Fibroblast of the aortic adventitia (primary cell): ENCODE measurements at places on chromosomes 5 and 9.
A peak's percentile ranks its signal among the peaks of the same experiment; 100 is the strongest.

- no peak for DNase-seq
Measured at GRCh38 chr5:116388564-116389258, 185.9 kb downstream of the SEMA6A start.

DNA sequence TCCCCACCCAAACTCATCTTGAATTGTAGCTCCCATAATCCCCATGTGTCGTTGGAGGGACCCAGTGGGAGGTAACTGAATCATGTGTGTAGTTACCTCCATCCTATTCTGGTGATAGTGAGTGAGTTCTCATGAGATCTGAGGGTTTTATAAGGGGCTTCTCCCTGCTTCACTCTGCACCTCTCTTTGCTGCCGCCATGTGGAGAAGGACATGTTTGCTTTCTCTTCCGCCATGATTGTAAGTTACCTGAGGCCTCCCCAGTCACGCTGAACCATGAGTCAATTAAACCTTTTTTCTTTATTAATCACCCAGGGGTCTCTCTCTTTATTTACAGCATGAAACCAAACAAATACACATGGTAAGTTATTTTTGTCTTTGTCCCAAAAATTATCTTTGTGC is 726.1 kb downstream of the CDH18 start:
- no peak for DNase-seq

DNA sequence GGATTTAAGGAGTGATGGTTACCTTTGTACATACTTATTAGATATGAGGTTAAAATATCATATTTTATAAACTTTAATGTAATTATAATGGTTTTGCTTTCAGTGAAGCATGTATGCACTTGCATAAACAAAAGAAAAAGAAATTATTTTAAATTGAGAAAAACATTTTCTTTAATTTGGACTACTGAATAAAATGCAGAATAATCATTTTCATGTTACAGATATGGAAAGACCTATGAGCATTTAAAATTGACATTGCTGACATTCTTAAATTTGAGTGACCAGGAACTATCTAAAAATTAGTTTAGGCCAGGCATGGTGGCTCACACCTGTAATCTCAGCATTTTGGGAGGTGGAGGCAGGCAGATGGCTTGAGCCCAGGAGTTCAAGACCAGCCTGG is 49.2 kb downstream of the LIX1 start:
- no peak for DNase-seq

DNA sequence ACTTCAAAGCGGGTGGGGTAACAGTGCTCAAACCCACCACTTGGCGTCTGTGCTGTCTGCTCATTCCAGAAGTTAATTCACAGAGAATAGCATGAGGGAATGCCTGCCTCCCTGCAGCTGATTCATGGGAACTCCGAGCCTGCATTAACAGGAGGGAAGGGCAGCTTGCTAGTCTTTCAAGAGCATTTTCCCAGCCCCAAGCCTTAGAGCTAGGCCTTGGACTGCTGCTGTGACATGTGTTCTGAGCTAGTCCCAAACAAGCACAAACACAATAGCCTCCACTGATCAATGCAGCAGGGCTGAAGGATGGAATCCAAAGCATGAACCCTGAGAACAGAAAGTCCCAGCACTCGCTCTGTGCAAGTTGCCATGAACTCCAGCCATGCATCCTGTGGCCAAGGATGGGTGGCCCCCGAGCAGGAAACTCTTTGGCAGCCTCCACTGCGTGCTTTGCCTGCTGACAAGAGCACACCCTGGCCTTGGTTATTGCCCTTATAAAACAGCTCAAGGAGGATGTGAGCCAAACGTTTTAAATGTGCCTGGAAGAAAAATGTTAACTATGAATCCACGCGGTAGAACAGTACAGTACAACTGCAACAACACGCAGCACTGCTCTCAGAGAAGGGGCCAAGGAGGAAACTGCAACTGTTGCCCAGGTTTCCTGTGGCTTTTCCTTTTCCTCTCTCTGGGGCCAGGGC is 653.1 kb upstream of the KLF4 start:
- DNase-seq = peak; percentile 98

- no peak for DNase-seq
Measured at GRCh38 chr5:69285448-69286116, 47.0 kb downstream of the CCDC125 start.

DNA sequence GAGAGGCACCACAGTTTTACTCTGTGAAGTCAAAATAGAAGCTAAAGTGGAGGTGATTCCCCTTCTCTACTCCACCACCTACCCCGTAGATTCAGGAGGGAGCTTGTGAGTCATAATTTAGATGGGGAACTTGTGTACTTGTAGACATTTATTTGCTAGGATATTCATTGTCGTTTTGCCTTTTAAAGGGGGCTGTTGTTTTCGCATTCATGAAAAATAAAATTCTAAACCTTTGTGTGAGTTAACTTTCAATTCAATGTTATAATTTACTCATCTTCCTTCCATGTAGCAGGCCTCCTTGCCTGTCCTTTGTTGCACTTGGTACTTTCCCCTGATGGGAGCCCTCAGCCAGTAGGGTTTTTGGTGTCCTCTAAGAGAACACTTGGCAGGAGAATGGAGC is 22.0 kb downstream of the SECISBP2 start:
- DNase-seq = no peak

DNA sequence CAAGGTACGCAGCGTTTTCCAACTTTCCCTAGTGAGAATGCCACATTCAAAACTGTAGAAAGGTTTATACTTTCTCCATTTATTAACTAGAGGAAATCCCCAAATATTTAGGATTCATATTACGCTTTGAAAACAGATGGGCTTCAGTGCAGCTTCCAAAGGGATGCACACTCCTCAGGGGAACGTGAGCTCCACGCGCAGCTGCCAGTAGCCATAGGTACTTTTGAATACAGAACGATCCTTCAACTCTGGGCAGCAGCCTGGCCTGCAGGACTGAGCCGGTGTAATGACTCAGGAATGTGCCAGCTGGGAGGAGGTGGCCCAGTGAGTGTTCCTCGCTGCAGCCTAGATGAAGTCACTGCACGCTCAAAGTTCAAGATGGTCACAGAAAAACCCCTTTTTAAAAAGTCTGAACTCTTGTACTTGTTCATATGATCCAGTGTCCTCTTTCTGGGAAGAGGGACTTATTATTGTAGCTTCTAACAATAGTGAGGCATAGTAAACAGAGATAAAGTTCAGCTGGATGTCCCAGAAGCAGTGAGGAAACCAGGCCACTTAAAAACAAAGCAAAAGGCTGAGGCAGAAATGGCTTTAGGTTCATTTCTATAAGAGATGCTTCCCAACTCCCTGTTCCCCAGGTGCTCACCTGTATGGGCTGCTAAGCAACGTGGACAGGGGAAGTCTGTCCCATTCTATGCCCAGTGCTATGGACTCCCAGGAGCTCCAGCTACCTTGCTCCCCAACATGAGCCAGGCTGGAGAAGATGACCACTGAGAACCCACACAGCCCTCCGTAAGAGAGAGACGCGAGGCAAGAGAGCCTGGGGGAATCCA is 130.0 kb downstream of the LHFPL2 start:
- DNase-seq = peak; percentile 75

DNA sequence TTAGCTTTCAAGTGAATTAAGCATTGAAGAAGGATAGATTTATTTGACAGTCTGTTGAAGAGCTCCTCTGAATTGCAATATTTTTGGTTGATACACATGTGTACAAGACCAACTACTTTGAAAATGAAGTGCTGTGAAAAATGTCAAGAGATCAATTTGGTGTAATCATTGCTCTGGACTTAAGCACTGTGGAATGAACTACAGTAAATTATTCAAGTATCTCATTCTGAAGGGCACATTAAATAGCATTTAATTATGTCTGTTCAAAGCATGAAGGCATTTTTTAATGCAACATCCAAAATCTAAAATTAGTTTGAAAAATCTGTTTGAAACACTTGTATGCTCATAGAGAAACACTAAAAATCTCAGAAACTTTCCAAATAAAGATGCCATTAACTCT is 107.5 kb downstream of the CDH18 start:
- DNase-seq = no peak

- peak; percentile 39 for DNase-seq
Measured at GRCh38 chr5:158876263-158876942, 223.3 kb downstream of the EBF1 start.

DNA sequence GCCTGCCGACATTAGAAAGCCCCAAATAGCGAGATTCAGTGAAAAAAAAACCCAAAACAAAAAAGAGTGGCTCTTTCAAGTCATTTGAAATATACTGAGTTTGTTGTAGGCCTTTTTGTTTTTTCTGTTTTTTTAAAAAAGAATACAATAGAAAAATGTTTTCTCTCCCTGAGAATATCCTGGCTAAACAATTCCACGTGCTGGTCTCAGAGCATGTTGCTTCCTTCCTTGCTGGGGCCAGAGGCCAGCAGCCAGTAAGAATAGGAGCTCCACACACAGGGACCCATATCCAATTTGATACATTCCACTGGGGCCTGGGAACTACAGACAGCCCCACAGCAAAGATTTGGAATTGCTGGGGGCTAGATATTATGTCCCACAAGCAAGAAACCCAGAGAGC is 191.4 kb downstream of the HSPA4 start:
- no peak for DNase-seq

DNA sequence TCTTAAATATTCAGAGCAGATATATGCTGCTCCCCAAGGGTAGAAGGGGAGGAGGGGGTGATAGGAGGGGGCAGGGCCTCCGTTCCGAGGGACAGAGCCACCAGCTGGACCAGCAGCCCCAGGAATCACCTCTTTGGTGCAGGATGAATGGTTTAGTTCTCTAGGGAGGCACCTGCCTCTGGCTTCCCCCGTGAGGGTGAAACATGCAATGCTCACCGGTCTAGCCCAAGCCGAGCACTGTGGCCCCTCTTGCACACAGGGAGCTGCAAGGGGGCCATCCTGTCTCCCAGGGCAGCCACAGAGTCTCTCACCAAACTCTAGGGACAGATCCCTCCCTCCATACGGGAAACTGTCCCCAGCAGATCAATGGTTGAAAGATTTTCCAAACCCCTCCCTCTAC is 163.7 kb downstream of the DAB2IP start:
- DNase-seq = no peak

GRCh38 chr5:92567831-92568450 is 1013.1 kb downstream of the NR2F1-AS1 start:
- DNase-seq = no peak

- DNase-seq = peak; percentile 45
Measured at GRCh38 chr5:123035918-123036390, 571 bp downstream of the PPIC start.

GRCh38 chr5:59943452-59944113 is 50.1 kb upstream of the PDE4D start:
- no peak for DNase-seq

DNA sequence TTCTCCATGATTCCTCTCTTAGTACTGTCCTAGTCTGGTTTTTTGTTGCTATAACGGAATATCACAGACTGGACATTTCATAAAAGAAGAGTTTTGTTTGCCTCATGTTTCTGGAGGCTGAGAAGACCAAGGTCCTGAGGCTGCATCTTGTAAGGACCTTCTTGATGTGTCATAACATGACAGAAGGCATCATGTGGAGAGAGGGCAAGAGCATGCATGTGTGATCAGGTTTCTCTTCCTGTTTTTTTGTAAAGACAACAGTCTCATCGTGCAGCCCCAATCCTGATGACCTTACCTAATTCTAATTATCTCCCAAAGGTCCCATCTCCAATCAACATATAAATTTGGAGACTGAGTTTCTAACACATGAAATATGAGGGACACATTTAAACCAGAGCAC is 108.4 kb downstream of the MSX2 start:
- no peak for DNase-seq

GRCh38 chr9:104961701-104962359 is 33.9 kb upstream of the ABCA1 start:
- no peak for DNase-seq

DNA sequence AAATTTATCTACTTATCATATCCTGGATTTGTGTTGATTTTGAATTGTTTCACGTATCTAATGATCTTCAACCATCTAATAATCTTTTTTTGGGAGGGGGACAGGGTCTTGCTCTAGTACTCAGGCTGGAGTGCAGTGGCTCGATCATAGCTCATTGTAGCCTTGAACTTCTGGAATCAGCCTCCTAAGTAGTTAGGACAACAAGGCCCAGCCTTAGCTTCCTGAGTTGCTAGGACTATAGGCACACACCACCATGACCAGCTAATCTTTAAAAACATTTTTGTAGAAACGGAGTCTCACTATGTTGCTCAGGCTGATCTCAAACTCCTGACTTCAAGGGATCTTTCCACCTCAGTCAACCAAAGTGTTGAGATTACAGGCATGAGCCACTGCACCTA is 34.6 kb downstream of the MRPS27 start:
- no peak for DNase-seq

GRCh38 chr5:367358-368130 is 46.0 kb downstream of the AHRR start:
- DNase-seq = no peak

DNA sequence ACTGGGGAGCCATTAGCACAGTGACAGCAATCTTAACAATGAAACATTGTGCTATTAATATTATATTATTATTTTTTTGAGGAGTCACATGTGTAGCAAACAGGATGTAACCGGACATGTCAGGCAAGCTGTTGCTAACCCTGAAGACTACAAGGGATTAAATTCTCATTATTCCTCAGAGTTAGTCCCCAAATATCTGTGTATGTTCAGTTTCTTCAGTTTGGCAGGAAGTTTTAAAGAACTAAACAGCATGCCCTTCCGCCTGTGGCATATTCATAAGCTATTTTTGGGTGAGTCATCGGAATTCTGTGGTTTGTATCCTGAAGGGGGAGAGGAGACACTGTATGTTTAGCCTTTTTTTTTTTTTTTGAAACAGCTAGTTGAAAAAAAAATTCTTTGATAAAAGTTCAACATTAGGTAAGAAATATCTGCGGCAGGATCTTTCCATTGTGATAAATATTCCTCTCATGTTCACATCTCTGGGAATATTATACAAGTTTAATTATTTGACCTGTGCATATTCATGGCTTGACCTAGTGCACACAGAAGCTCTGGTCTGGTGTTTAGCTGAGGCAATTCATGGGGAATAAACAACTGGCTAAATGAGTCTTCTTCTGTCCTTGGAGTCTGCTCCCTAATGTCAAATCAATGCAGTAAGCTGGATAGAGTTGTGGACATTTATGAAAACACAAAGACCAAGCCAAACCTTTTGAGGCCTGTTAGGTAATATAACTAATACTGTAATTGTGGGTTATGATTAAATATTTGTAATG is 202.7 kb upstream of the CDKN2B start:
- DNase-seq = peak; percentile 94

GRCh38 chr5:178832618-178833201 is 27.0 kb upstream of the ZNF354B start:
- no peak for DNase-seq

DNA sequence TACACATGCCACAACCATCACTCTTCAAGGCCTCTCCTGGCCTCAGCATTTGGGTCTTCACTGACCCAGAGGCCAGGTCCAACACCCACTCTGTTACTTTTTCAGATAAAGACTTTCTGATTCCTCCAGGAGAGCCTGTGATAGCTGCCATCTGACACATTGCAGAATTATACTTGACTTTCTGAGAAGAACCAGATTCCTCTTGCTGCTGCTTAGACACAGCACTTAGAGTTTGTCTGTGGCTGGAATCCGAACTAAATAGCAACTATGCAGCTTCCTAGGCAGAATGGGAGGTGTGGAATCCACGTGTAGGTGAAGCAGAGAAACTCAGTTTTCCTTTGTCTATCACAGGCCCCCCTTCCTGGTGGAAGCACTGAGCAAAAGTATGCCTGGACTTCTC is 344.7 kb upstream of the SLC30A5 start:
- no peak for DNase-seq

- peak; percentile 86 for DNase-seq
Measured at GRCh38 chr9:127538849-127539258, 73.2 kb upstream of the STXBP1 start.

- peak; percentile 63 for DNase-seq
Measured at GRCh38 chr5:308672-309271, 12.7 kb upstream of the AHRR start.

- DNase-seq = no peak
Measured at GRCh38 chr5:96879665-96880064, 3.4 kb downstream of the ERAP2 start.

- DNase-seq = peak; percentile 96
Measured at GRCh38 chr5:72141440-72142355, 34.4 kb downstream of the MAP1B start.
